ENCODE measurements at places on chromosomes 16 and 17. TPM values are rescaled to one million over a fixed set of nuclear protein-coding genes. Genes with fewer than 3 reads are reported as not detected.

- H3K4me3 ChIP-seq, result no peak overlapping the region
- no peak overlapping the region for H3K27ac ChIP-seq
- peaks cover 8% of the 10 kb centered on the region for H3K4me1 ChIP-seq
- H3K36me3 ChIP-seq, result no peaks in the 10 kb centered on the region
- DNase-seq, result no peak
Observed at GRCh38 chr17:51643702-51644490, 383.6 kb downstream of the UTP18 start.

GRCh38 chr17:41527063-41528023, 765 bp downstream of the KRT19 start:
- no peaks in the 10 kb centered on the region for H3K36me3 ChIP-seq
- H3K27me3 ChIP-seq, result no peaks in the 10 kb centered on the region
- peak; percentile 64 for DNase-seq
- peaks cover 15% of the 10 kb centered on the region for H3K4me1 ChIP-seq
- peak overlapping the region; percentile 5 for H3K27ac ChIP-seq
- H3K4me3 ChIP-seq, result peak overlapping the region; percentile 88

- no peak overlapping the region for H3K4me3 ChIP-seq
- H3K4me1 ChIP-seq, result peaks cover 40% of the 10 kb centered on the region
- H3K27me3 ChIP-seq, result no peaks in the 10 kb centered on the region
- no peak for DNase-seq
Observed at GRCh38 chr16:65070831-65071432, 50.9 kb downstream of the CDH11 start.

GRCh38 chr17:31329221-31329620, 7.8 kb upstream of the EVI2A start:
- no peaks in the 10 kb centered on the region for H3K4me1 ChIP-seq
- H3K27me3 ChIP-seq, result no peaks in the 10 kb centered on the region
- no peak for DNase-seq
- H3K36me3 ChIP-seq, result peaks cover 4% of the 10 kb centered on the region

DNA sequence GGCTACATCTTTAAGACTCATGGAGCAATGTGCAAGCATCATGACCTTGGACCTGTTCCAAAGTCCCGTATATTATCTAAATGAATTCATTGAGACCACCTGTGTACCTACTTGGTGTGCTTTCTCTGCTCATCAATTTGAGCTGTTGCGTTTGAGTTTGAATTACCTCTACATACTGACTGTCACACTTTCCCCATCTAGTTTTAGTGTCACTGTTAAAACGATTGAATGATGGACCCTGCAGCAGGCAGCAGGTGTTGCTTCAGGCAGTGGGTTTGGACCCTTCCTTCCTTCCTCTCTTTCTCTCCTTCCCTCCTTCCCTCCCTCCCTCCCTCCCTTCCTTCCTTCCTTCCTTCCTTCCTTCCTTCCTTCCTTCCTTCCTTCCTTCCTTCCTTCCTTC, 33.9 kb upstream of the ZKSCAN2 start:
- no peak for DNase-seq
- no peaks in the 10 kb centered on the region for H3K27me3 ChIP-seq
- H3K27ac ChIP-seq, result no peak overlapping the region
- H3K36me3 ChIP-seq, result no peaks in the 10 kb centered on the region
- H3K4me3 ChIP-seq, result no peak overlapping the region
- H3K4me1 ChIP-seq, result no peaks in the 10 kb centered on the region

The C16orf46 gene
- 2.5 TPM for total RNA-seq

- no peak for DNase-seq
- H3K4me3 ChIP-seq, result no peak overlapping the region
- H3K36me3 ChIP-seq, result peaks cover 11% of the 10 kb centered on the region
- H3K27ac ChIP-seq, result no peak overlapping the region
Observed at GRCh38 chr17:12133183-12133582, 112.5 kb downstream of the MAP2K4 start.

The CDRT4 gene
- 18.2 TPM for total RNA-seq

DNA sequence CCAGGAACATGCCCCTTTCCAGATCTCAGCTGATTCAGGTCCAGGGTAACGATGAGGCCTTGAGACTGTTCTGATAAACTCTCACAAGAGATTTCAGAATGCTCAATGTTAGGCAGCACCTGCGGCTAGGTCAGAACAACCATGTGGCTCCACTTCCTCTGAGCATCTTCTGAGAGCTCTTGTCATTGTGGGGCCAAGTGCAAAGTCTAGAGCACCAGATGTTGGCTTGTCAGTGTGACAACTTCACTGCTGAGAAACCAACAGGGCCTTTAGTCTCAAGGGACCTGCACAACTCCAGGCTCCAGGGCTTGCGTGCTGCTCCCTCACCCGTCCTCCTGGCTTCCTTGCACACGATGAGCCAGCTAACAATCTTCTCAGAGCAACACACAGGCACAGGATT, 29.0 kb downstream of the FCSK start:
- H3K36me3 ChIP-seq, result no peaks in the 10 kb centered on the region
- no peaks in the 10 kb centered on the region for H3K27me3 ChIP-seq

The ITGAD gene
- total RNA-seq, result not detected

The CXCL16 gene
- 0.43 TPM for total RNA-seq
